HT-29 (cell line): ENCODE measurements at places on chromosomes 12 and 14. TPM values are rescaled to one million over a fixed set of nuclear protein-coding genes. Genes with fewer than 3 reads are reported as not detected.

DNA sequence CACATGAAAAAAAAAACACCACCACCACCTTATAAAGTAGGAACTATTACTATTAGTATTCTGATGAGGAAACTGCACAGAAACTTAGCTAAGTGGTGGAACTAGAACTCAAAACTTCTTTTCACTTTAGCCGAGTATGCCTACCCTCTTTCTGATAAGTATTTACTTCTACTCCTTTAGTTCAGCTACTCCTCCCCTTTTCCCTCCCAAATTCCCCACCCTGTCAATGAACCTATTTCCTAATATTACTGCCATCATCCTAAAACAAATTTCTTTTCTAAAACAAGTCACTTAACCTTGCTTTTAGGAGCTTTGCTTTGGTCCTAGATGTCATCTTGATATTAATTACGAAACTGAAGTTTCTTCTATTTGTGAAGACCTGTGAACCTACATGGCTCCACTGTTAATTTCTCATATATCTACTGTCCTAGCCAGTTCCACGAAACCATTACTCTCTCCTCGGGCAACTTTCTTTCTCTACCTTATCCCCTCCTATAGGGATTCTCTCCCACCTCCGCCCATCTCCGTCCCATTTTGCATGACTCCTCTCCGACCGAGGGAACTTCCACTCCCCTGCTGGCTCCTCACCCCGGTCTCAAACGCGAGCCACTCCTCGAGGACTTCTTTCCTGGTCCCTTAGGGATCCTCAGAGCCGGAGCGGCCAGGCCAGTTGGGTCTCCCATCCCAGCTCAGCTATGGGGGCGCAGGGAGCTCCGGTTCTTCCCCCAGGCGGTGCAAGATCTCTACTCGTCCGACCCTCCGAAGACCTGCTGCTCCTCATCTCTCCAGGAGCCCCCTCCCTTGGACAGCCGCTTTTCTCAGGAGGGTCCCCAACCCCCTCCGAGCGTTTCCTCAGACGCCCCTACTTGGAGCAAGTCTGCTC lies 1.1 kb downstream of the NUMB start:
- peak; percentile 47 for DNase-seq

PGF gene
- 1.5 and 1.8 TPM in 2 replicates for total RNA-seq

GRCh38 chr14:22213120-22213519 lies 375.9 kb downstream of the DAD1 start:
- DNase-seq: no peak

DNA sequence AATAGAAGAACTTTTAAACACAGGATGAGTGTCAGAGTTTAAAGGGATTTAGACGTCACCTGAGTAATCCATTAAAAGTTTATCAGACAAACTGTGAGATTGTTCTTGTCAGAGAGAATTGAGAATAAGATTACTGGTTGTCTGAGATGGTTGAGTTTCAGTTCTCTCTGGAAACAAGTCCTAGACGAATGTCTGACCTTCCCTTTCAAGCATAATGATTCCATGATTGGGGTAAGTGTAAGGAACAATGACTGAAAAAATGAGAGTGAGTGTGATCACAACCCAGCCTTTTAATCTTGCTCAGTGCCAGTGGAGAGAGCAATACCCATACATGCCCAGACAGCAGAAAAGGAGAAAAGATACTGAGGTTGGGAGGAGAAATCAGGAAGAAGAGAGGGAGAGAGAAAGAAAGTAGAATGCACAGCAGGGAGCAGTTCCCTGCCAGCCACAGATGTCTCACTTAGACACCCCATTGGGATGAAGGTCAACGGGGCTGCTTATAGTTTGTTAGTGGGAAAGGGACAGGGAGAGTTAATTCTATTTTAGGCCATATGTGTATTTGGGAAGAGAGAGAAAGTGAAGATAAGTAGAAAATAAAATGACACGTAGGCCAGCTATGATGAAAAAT lies 4.3 kb downstream of the GRIP1 start:
- DNase-seq: no peak
